ENCODE measurements at places on chromosomes 12 and 14. TPM values are rescaled to one million over a fixed set of nuclear protein-coding genes. Genes with fewer than 3 reads are reported as not detected.
A peak's percentile ranks its signal among the peaks of the same experiment; 100 is the strongest.

DNA sequence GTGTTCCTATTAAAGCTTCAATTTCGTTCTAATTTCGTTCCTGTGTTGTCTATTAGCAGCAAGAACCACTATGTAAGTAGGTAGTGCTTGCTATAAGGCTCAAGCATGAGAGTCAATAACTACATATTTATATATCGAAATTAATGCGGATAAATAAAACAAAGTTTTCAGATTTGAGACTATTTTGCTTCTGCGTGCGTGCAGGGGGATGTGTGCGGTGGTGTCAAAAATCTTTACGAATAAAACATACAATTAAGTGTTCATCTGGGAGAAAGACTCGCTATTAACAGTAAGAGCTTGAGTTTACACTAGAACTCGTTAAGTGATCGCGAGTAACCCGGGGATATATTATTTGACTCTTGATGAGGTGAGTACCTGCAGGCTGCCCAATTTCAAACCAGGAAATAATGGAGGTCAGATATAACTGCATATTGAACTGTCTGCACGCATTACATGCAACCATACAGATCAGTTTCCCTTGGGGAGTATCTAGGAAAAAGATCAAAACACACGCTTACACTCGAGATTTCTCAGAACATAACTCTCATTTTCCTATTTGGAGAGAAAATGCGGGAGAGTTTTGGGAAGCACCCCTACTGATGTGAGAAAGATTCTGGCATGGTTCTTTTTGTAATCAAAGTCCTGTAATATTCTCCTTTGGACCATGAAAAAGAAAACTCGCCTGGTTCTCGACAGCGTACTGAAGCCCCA, 813 bp downstream of the TWF1 start:
- DNase-seq, result no peak

GRCh38 chr12:40078266-40078665, 27.6 kb downstream of the SLC2A13 start:
- no peak for DNase-seq

DNA sequence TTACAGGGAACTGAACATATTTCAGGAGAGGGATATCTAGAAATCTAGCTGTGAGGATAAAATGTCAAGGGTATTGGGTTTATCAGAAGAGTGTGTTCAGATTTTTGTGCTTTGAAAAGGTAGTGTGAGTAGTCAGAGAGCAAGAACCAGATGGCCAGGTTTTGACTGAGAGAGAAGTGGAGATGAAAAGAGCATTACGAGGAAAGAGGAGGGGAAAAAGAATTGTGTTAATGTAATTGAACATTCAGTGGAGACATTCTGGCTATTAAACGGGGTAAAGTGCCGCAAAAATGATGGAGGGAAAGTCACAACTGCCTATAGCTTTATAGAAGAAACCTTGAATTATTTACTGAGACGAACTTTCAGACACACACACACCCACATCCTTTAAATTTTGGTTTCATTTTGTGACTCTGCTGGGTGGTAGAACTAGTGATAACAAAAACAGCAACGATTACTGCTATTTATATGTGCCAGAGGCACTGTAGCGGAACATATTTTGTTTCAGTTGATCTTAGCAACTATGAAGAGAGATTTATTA, 213.6 kb downstream of the ERC1 start:
- no peak for DNase-seq

- DNase-seq, result no peak
Measured at GRCh38 chr12:54452628-54453027, 20.8 kb downstream of the GTSF1 start.

GRCh38 chr12:72025524-72025923, 86.9 kb downstream of the TPH2 start:
- no peak for DNase-seq

- DNase-seq, result no peak
Measured at GRCh38 chr12:47014474-47014873, 64.9 kb upstream of the PCED1B start.

- no peak for DNase-seq
Measured at GRCh38 chr14:91405724-91406435, 11.7 kb downstream of the CCDC88C start.

- no peak for DNase-seq
Measured at GRCh38 chr14:78764240-78764639, 594.1 kb downstream of the NRXN3 start.

- no peak for DNase-seq
Measured at GRCh38 chr14:77554816-77555599, 56.4 kb upstream of the ISM2 start.

GRCh38 chr12:49662998-49663843, 39.9 kb downstream of the PRPF40B start:
- DNase-seq, result peak; percentile 88

- no peak for DNase-seq
Measured at GRCh38 chr14:19902409-19902808, 18.0 kb upstream of the OR4K5 start.

PRH2 gene
- total RNA-seq, result not detected

EID3 gene
- total RNA-seq, result 17.9 TPM

SINHCAF gene
- 111 TPM for total RNA-seq

- DNase-seq, result peak; percentile 85
Measured at GRCh38 chr12:54005853-54006558, 2.8 kb upstream of the HOXC8 start.

DNA sequence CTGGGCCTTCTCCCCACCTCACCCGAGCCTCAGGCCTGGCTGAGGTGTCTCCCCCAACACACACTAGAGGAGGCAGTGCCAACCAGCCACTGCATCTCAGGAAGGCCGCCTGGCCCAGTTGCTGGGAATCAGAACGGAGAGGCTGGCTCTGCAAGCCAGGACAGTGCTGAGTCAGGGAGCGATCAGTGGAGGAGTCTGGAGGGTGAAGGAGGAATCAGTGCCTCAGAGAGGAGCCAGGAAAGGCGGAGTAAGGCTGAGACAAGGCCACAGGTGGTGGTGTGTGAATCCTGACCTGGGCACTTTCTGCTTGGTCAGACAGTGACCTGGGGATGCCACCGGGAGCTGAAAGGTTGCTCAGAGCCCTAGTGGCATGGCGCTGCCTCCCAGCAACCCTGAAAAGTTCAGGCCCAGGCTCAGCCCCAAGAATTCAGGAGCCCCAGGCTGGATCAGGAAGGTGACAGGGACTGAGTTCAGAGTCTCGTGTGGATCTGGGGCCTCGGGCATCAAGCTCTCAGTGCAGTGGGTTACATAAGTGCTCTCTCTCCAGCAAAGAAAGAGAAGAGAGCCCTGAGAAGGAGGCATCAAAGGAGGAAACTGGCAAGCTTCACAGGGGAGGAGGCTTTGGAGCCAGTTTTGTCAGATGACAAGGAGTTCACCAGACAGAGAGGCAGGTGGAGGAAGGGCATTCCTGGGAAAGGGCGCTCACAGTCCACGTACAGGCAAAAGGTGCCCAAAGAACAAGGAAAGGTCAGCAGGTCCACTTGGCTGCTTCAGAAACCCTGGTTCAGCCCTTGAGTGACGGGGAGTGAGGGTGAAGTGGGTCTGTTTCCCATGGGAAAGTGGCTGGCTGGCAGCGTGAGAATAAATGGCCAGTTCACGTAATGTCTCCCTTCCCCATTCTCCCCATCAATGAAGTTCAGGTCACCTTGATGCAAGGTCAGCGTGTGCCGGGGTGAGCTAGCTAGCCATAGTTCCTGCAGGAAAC, 87.8 kb downstream of the ZFP36L1 start:
- no peak for DNase-seq

RHOJ gene
- not detected for total RNA-seq

TSPAN9 gene
- total RNA-seq, result 0.10 TPM

REM2 gene
- not detected for total RNA-seq

DNA sequence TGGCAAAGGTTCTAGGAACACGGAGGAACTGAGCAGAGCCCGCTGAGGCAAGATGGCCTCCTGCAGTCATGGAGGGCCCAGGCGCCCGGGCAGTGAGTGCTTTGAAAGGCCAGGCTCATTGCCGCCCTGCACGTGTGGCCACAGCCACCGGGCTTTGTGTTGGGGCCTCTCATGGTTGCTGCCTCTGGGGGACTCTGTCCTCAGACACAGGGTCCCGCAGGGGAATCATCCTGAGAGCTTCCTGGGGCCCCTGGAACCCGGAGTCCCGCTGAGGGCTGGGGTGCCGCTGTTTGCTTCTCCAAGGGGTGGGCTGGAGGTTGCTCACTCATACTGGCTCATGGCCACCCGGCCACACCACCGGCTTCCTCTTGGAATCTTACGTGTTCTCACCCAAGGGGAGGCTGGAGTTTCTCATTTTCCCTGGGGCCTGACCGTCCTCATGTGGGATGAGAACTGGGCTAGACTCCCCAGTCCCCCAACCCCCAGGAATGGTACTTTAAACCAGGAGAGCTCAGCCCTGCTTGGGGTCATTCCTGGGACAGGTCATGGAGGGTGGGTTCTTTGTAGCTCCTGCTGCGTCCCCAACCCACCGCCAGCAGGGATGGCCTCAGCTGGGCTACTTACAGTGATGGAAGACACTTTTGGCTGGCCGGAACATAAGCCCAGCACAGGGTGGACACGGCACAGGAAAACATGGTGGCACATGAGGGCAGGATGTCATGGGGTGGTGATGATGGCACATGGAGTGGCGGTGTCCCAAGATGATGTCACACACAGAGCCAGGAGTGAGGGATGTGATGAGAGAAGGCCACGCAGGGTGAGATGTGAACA, 21.1 kb upstream of the LRTM2 start:
- DNase-seq, result no peak

GRCh38 chr12:110932046-110932445, 11.7 kb upstream of the MYL2 start:
- no peak for DNase-seq

DNA sequence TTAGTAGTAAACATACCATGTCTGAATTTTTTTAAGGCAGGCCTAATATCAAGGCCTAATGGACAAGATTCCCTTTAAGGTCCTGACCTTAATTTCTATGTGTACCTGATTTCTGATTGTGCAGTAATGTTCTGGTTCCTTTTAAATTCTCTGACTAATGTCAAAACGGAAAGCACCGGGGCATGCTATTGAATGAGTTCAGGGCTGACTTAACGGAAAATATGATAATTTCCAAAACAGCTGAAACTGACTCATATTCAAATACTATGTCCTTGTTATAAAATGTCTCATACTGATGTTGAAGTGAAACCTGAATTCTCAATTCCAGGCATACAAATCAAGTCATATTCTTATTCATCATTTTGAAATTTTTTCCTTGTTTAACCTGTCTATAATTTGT, 6.7 kb downstream of the TAS2R43 start:
- no peak for DNase-seq

- no peak for DNase-seq
Measured at GRCh38 chr12:42643881-42644579, 54.5 kb upstream of the PRICKLE1 start.

GRCh38 chr12:30201301-30202160, 417.8 kb upstream of the TMTC1 start:
- no peak for DNase-seq

GRCh38 chr14:49999826-50000379, 107.0 kb downstream of the ARF6 start:
- no peak for DNase-seq

- no peak for DNase-seq
Measured at GRCh38 chr14:100081997-100082625, 16.9 kb downstream of the EVL start.

- no peak for DNase-seq
Measured at GRCh38 chr12:43095669-43096280, 456.2 kb downstream of the ADAMTS20 start.

DNA sequence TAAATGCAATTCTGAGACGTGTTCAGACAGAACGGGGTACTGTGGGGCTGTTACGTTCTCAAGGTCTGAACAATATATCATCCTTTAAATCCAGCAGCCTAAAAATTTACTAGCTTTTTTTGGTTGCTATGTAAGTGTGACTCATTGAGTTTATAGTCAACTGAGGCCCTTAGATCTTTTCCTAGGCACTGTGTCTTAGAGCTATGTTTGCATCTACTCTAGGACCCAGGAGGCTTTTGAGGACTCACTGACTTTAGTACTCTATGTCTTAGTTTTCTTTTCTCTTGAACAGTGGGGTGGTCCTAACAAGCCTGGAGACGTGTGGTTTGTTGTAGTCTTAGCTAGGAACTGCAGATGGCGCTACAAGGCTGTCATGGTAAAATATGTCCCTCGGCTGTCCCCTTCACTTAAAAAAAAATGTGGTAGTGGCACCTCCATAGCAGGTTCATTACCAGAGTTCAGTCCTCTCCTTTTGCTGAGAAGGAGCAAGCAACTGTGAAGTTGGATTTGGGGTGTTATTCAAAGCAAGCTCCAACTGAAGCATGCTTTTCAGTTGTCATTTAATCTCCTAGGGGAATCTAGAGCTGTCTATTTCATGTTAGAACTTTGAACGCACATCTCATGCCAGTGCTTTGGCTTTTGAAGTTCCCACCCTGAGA, 8.7 kb upstream of the SPATS2 start:
- peak; percentile 70 for DNase-seq

- no peak for DNase-seq
Measured at GRCh38 chr14:94381149-94382030, 7.0 kb downstream of the SERPINA1 start.

DNA sequence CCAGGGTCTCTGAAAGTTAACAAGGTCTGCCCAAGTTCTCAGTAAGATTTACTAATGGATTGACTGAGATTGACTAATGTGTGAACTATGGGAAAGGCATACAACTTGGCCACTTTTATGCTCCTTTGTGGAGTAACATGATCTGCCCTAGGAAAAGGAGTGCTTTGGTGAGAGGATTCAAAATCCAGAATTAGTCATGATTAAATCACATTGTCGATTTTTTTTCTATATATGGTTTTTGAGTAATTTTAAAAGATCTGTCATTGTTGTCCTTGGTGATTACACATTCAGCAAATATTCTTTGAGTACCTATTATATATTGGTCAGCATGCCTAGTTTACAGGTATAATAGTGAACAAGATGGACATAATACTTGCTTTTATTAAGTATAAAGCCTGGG, 147.7 kb upstream of the SYT10 start:
- no peak for DNase-seq

DNA sequence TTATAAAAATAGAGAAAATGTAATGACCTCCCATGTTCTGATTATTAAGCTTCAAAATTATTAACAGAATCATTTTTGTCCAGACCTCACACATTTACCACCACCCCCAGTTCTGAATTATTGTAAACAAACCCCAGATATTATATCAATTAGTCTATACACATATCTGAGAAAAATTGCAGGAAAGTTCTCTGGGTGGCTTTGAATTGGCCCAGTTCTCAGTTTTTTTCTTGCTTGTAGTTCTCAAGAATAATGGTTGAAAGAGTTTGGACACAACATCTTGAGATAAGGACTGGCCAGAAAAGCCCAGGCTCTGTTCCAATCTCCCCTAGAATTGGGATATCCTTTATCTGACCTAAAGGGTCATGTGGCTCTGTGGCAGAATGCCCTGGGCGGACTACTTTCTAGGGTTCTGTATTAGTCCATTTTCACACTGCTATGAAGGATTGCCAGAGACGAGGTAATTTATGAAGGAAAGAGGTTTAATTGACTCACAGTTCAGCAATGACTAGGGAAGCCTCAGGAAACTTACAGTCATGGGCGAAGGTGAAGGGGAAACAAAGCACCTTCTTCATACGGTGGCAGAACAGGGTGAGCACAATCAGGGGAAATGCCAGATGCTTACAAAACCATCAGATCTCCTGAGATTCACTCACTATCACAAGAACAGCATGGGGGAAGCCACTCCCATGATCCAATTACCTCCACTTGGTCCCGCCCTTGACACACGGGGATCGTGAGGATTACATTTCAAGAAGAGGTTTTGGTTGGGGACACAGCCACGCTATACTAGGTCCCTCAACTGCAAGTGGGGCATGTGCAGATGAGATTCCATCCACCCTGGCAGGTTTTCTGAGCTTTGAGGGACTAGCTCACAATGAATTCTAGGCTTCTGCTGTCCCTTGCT, 1504.6 kb upstream of the FLRT2 start:
- DNase-seq, result no peak

PLCZ1 gene
- total RNA-seq, result not detected

GRCh38 chr12:112275207-112275606, 107.0 kb downstream of the HECTD4 start:
- DNase-seq, result no peak
